Activated T-helper 2 cell treated with anti-CD3 and anti-CD28 coated beads, Interferon-gamma antibody, Interleukin-2, Interleukin-4, amounts not matched to agents 10 μg/mL and 5 μg/mL and 100 μg/mL, durations not matched to agents 14 hours and 24 hours and 36 hours (primary cell): ENCODE measurements at places on chromosomes 16 and 17. TPM values are rescaled to one million over a fixed set of nuclear protein-coding genes. Genes with fewer than 3 reads are reported as not detected.

GRCh38 chr17:54891176-54891821 lies 9.4 kb upstream of the TOM1L1 start:
- no peaks in the 10 kb centered on the region for H3K4me1 ChIP-seq
- no peaks in the 10 kb centered on the region for H3K36me3 ChIP-seq
- DNase-seq = no peak
- H3K4me3 ChIP-seq = no peak overlapping the region

DNA sequence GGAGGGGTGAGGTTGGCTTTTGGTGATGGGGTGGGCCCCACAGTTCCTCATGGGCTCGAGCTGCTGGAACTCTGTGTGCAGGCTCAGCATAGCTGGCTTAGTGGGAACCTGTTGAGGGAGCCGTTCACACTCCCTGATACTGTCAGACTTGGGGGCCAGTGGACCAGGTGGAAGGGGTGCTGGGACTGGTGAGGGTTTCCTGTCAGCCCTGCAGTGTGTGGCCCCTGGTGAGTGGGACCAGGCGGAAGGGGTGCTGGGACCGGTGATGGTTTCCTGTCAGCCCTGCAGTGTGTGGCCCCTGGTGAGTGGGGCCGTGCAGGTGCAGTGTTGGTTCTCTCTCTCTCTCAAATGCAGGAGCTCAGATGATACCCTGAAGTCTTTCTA lies 45.1 kb upstream of the ZNF750 start:
- peaks cover 40% of the 10 kb centered on the region for H3K36me3 ChIP-seq
- peak overlapping the region; percentile 57 for H3K4me3 ChIP-seq
- peak; percentile 25 for DNase-seq
- H3K27me3 ChIP-seq = no peaks in the 10 kb centered on the region
- peak overlapping the region; percentile 91 for H3K27ac ChIP-seq
- peaks cover 57% of the 10 kb centered on the region for H3K4me1 ChIP-seq

- peak within 1 kb of the TSS; percentile 33 for H3K4me3 ChIP-seq
- DNase-seq = no peak
Observed at GRCh38 chr16:180101-180675, at the start of gene HBQ1. Gene HBQ1 (plus strand): TSS chr16:180459. CDS start chr16:180487, 28 bp downstream.

DNA sequence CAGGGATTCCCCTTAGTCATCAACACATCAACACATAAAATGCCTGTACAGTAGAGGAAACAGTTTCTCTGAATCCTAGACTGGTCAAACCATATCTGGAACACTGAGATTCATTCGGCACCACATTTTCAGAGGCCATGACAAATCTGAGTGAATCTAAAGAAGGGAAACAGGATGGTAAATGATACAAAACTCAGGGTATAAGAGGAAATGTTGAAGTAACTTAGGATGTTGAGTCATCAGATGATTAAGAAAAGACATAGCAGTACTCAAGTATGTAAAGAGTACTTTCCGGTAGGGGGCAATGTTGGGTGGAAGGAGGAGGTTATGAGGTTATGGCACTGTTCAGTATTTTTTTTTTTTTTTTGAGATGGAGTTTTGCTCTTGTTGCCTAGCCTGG lies 358.5 kb upstream of the PMFBP1 start:
- DNase-seq = no peak
- H3K4me3 ChIP-seq = no peak overlapping the region
- H3K27me3 ChIP-seq = no peaks in the 10 kb centered on the region
- no peaks in the 10 kb centered on the region for H3K4me1 ChIP-seq
- no peaks in the 10 kb centered on the region for H3K36me3 ChIP-seq

- peaks cover 52% of the 10 kb centered on the region for H3K36me3 ChIP-seq
- no peak overlapping the region for H3K4me3 ChIP-seq
- peak overlapping the region; percentile 80 for H3K27ac ChIP-seq
- DNase-seq = no peak
- H3K4me1 ChIP-seq = peaks cover 50% of the 10 kb centered on the region
Observed at GRCh38 chr17:66381701-66382362, 79.4 kb downstream of the PRKCA start.

GRCh38 chr16:72244853-72245252 lies 72.9 kb upstream of the PMFBP1 start:
- no peak for DNase-seq
- H3K27me3 ChIP-seq = peaks cover 5% of the 10 kb centered on the region
- H3K36me3 ChIP-seq = no peaks in the 10 kb centered on the region
- peaks cover 13% of the 10 kb centered on the region for H3K4me1 ChIP-seq
- H3K4me3 ChIP-seq = no peak overlapping the region

DNA sequence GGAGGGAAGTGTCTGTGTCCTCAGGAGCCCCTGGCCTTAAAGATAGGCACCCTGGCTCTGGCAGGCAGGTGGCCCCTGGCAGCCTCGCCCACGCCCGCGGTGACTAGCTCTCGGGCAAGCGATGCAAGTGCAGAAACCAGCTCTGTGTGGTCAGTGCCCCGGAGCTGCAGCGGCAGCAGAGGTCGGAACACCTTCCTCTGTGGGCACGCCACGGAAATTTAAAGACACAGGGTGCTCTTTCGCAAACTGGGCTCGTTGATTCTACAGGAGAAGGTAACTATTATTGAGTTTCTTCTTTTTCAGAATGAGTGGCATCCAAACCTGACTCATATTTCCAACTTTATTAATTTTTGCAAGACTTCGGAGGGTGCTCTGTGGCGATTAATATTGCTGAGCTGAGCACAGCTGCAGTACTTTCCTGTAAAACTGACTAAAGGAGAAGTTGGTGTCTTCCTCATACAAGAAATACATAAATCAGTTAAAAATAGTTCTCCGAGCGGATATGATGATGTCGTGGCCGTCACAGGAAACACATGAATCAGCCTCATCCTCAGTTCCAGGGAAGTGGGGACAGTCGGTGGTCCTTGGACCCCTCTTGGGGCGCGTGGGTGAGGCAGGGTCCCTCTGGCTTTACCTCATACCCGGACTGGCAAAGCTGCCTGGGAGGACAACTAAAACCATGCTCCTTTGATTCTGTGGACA lies 120.2 kb downstream of the METRNL start:
- H3K4me3 ChIP-seq = peak overlapping the region; percentile 75
- no peaks in the 10 kb centered on the region for H3K36me3 ChIP-seq
- no peaks in the 10 kb centered on the region for H3K27me3 ChIP-seq
- DNase-seq = peak; percentile 51
- H3K4me1 ChIP-seq = peaks cover 57% of the 10 kb centered on the region

DNA sequence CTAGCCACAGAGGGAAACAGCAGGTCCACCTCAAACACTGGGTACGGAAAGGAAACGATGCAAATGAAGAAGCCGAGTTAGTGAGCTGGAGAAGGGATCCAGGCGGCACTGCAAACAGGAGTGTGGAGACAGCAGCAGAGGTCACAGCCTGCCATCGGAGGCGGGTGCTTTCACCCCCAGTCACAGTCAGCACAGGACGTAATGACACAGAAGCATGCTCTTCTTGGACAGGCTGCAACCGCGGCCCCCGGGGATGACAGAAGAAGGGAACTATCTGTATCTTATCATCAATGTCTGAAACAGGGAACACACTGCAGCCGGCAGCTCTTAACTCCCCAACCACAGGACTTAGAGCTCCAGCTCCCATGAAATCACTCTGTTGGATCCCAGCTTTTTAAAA lies 16.1 kb upstream of the SLC38A8 start:
- H3K4me1 ChIP-seq = peaks cover 3% of the 10 kb centered on the region
- peaks cover 80% of the 10 kb centered on the region for H3K36me3 ChIP-seq
- H3K27me3 ChIP-seq = no peaks in the 10 kb centered on the region
- no peak overlapping the region for H3K27ac ChIP-seq
- DNase-seq = no peak
- no peak overlapping the region for H3K4me3 ChIP-seq

DNA sequence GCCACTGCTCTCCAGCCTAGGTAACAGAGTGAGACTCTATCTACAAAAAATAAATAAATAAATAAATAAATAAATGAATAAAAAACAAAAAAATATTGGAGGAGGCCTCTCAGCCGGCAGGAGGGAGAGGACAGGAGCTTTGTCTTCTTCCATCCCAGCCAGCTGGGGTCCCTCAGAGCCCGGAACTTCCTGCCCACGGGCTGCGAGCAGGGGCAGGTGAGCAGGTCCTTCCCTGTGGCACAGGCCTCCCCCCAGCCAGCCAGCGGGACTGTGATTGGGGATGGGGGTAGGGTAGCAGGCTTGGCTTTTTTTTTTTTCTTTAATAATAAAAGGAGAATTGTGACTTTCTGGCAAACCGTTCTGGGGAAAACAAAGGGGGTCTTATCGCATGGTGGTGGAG lies 10.1 kb downstream of the SMTNL2 start:
- H3K27me3 ChIP-seq = peaks cover 3% of the 10 kb centered on the region
- no peak overlapping the region for H3K27ac ChIP-seq
- no peak for DNase-seq
- no peak overlapping the region for H3K4me3 ChIP-seq

The GPR139 gene
- total RNA-seq = not detected in 2 replicates

The CASKIN2 gene
- total RNA-seq = 2.2 and 2.3 TPM in 2 replicates

The MSLN gene
- not detected in 2 replicates for total RNA-seq

The TM4SF5 gene
- not detected in 2 replicates for total RNA-seq
